ENCODE measurements at places on chromosomes 2 and 18.

DNA sequence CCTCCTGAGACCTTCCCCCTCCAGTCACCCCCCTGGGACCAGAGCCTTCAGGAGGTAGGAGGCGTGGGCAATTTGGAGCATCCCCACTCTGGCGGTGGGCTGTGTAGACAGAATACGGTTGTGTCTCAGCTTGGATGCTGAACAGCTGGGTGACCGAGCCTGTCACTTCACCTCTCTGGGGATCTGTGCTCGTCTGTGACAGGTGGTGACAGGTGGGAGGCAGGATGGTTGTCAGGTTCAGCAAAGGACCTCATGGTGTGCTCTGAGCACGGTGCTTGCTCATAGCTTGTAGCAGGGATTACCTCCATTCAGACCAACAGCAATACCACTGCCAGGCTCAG, 186.5 kb upstream of the HS6ST1 start:
- no peak for DNase-seq

GRCh38 chr2:197997083-197997541, 192.7 kb downstream of the PLCL1 start:
- DNase-seq, result no peak

GRCh38 chr2:96099861-96100798, 16.2 kb downstream of the ADRA2B start:
- no peak for DNase-seq

GRCh38 chr2:63842149-63843061, 709 bp downstream of the UGP2 start:
- DNase-seq, result no peak

GRCh38 chr2:196159221-196159892, 12.0 kb downstream of the STK17B start:
- no peak for DNase-seq

DNA sequence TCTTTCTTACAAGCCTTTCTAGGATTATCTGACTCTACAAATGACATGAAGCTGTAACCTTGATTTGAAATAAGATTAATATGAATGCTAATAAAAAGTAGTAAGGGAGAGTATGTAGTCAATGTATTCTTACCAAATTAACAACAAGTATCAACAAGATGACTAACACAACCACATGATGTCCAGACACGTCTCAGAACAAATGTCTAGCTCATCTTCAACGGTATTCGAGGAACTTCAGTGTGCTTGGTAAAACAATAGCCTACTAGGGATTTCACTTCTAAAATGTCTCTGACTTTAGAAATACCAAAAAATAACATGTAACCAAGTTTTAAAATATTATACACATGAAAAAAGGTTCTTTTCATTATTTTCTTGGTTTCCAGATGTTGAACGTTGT, 3.4 kb downstream of the HDLBP start:
- no peak for DNase-seq

- no peak for DNase-seq
Observed at GRCh38 chr18:7980136-7980535, 413.0 kb downstream of the PTPRM start.
